ENCODE measurements at places on chromosomes 11 and 22.

DNA sequence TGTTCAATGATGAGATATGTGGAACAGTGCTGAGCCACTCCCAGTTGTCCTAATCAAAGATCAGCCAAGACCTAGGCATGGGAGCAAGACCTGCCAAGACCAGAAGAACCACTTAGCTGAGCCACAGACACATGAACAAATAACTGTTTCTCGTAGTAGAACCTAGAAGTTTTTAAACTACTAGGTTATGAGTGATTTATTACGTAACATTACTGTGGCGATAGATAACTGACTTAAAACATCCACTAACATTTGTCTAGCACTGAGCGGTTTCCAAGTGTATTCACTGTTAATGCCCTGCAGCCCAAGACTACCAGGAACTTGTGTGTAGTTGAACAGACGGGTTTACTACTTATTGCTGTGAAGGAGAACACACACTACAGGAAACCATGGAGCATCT is 120.4 kb downstream of the SERGEF start:
- DNase-seq: no peak

DNA sequence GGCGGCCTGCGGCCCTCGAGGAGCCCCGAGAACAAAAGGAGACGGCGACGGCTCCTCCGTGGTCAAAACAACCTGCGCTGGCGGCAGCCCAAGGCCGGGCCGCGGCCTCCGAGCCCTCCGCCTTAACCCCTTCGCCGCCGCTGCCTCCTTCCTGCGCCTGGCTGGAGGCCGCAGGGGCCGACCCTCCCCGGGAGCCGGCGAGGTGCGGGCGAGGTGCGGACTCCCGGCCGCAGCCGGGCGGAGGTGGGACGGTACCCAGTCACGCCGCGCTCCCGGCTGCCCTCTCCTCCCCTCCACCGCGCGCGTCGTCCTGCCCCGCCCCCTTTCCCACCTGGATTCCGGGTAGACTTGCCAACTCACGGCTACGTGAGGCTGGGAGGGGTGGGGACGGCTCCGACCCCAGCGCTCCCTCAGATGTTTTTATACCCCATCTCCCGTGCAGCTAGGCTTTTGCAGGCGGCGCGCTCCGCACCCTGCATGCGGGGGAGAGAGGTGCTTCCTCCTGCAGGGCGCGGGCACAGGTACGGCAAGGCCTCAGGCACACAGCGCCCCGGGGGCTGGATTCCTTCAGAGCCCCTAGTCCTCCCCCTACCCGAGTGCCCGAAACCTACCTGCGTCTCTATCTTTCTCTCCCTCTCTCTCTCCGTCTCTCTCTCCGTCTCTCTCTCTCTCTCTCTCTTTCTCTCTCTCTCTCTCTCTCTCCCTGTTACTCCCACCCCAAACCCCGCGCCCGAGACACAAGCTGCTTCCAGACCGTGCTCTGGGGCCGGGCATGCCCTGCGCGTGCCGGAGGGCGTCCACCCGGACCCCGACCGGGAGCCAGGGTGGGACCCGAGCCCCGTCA is 2.0 kb downstream of the PDGFB start:
- peak; percentile 16 for DNase-seq

- DNase-seq: no peak
Measured at GRCh38 chr11:59141673-59142460, 789 bp upstream of the FAM111A start.

DNA sequence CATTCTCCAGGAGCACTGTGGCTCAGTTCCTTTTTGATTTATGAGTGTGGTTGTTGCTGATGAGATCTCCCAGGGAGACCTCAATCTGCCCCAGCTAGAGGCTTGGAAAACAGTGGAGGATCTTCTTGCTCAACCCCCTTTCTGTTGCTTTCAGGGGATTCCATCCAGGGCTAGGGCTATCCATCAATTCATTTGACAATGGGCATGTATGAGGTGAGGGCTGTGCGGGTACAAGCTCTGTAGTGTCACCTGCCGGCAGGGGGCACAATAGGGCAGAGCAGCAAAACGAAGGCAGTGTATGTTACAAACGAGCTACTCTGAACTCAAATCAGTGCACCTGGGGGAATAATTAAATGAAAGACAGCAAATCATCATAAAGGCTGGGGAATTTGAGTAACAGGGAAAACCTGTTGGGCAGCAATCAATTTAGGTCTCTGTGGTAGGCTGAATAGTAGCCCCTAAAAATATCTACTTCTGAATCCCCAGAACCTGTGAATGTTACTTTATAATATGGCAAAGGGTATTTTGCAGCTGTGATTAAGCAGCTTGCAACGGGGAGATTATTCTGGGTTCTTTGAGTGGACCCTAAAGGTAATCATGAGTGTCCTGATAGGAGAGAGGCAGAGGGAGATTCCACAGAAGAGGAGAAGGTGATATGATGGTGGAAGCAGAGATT is 170.3 kb upstream of the ZBED5 start:
- no peak for DNase-seq

DNA sequence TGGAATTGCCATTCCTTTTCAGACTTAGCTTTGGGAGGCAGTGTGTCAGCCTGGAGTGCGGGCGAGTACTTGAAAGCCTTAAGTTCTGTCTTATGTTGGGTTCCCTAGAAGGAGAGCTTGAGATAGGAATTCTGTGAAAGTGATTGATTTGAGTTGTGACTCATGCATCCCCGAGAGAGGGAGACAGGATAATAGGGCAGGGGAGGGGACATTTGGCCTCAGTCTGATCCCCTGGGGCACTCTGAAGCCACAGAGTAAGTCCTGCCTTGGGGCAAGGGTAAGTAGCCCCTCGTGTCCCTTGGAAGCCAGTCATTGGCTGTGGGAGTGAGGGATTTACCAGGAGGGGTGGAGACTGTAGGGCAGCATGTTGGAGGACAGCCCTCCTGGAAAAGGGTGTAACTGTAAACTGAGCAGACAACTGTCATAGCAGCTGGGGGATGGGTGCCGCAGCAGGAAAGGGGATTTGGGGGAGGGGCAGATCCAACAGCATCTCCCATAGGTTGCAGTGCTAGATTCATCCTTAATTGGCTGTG is 44.0 kb downstream of the KIAA1671 start:
- peak; percentile 83 for DNase-seq

DNA sequence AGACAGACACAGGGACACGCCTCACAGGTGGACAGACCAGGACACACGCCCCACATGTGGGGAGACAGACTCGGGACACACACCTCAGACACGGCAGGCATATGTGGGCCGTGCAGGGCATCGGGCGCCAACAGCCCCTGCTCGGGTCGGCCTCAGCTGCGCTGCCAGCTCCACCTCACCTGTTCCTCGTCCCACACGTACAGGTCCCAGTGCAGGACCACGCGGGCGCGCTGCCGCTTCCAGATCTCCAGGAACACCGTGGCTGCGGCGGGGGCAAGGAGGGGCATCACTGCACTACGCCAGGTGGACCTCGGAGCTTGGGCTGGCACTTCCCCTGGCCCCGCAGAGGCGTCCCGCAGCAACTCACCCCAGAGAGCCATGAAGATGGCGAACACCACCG is 12.4 kb downstream of the ANO9 start:
- DNase-seq: no peak

GRCh38 chr11:30990625-30991296 is 378.8 kb downstream of the DCDC1 start:
- no peak for DNase-seq

GRCh38 chr11:27485930-27486773 is 13.6 kb upstream of the LGR4 start:
- DNase-seq: no peak

- DNase-seq: no peak
Measured at GRCh38 chr11:71235719-71236118, 16.7 kb downstream of the SHANK2 start.

- DNase-seq: no peak
Measured at GRCh38 chr11:15742626-15743519, 613.5 kb downstream of the SOX6 start.

DNA sequence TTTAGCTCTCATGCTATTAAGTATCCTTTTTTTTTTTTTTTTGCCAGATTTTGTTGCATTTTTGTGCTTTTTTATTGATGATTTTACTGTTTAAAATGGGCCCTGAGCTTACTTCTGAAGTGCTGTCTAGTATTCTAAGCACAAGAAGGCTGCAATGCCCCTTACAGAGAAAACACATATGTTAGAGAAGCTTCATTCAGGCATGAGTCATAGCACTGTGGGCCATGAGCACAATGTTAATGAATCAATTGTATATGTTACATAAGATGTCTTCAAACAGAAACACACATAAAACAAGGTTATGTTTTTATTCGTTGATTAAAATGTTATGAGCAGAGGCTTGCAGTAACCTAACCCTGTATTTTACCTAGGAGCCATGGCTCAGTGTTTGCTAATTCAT is 117.8 kb upstream of the C11orf87 start:
- no peak for DNase-seq

GRCh38 chr11:122127020-122127419 is 11.0 kb upstream of the BLID start:
- DNase-seq: no peak

- DNase-seq: no peak
Measured at GRCh38 chr11:45527898-45528297, 137.5 kb downstream of the CHST1 start.

DNA sequence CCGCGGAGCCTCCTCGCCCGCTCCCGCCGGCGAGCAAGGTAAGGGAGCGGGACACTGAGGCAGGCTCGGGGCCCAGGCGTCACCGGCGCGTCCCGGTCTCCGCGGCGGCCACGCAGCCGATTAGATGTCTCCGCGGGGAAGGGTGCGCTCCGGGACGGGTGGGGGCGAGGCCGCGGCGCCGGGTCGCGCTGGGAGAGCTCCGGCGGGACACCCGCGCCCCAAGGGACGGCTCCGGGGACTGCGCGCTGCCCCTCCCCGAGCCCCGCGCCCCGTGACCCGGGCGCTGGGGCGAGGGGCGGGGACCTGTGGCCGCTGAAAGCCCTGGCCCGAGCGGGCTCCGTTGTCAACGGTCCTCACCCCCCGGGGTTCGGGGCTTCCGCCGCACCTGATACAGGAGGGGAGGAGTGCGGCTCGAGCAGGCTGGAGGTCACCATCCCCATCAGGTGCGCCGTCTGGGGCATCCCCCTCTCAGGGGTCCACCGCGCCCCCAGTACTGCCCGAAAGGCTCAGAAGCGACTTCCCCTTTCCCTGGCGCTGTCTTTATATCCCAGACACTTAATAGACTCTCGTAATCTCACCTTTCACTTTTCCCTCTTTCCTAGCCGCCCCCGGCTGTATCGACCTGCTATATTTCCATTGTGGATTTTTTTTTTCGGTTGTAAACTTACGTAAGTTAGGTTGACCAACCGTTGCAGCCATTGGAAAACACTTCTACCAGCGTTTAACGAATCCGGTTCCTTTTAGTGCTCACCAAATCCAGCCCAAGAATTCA is 573 bp downstream of the PPFIA1 start:
- DNase-seq: no peak

DNA sequence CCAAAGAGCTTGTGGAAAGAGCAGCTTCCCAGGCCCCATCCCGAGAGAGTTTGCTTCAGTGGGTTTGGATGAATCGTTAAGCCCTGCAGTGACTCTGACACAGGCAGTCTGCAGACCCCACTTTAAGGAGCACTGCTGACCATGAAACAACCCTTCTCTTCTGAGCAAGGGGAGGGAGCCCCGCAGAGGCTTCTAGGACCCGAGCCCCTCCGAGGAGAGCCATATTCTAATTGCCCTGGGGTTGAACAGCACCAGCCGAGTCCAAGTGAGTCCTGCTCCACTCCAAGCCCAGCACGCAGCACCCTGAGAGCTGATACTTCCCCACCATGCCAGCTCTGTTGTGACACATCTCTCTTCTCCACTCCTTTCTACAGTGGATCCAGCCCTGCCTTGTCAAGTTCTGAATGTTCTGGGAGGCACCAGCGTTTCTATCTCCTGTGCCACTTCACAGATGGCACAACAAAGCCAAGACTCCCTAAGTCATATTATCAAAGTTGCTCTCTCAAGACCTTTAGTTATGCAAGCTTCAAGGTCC is 10.4 kb downstream of the USP2 start:
- no peak for DNase-seq

DNA sequence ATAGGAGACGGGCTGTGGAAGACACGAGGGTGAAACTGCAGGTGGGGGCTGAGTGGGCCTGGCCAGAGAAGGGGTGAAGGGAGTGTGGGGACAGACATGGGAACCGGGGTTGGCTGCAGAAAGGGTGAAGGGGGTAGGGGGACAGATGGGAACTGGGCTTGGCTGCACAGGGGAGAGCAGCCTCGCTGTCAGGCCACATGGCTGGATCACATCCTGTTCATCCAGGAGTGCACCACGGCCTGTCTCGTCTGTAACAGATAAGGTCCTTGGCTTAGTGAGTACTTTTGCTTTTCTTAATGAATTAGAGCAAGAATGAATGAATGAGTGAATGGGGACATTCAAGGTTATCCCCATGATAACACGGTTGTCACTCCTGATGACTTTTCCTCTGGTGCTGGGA is 13.5 kb downstream of the FBLN1 start:
- DNase-seq: no peak

GRCh38 chr22:36595940-36596339 is 67.0 kb upstream of the EIF3D start:
- no peak for DNase-seq

DNA sequence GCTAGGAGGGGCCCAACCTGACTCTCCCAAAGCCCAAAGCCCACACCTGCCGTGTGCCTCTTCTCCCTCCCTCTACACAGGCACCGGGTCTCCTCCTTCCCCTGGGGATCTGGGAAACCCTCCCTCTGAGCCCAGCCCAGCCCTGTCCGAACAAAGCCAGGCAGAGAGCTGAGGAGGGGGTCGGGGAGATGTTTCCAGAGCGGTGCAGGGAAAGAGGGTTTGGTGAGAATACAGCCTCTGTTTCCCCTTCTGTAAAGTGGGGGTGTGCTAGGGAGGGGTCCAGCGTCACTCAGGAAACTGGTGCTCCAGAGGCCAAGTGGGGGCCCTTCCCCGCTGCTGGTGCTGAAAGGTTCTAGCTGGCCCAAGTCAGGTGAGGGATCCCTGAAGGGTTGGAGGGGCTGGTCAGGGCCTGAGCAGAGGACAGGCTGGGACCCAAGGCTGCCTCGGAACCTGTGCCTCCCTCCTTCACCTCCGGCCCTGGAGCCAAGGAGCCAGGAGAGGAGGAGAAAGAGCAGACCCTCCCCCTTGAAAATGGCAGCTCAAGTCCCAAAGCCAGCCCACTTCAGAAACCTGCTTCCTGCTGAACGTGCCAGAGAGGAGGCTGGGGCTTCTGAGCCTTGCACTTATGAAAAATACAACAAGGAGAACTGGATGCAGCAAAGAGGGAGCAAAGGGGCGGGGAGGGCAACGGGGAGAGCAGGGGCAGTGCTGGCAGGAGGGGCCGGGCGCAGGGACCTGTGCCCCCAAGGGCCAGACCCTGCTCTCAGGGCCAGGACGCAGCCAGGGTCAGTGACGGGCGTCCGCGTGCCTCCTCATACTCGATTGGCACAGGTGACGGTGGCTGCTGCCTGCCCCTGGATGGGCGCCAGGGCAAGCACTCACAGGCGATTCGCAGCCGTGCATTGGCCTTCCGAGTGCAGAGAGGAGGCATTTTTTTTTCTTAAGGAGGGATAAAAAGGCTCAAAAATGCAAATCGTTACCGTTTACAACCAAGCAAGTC is 43.2 kb downstream of the MACROD1 start:
- peak; percentile 68 for DNase-seq

GRCh38 chr11:105975128-105975527 is 46.9 kb downstream of the MSANTD4 start:
- DNase-seq: no peak

GRCh38 chr22:35539910-35540594 is 579 bp upstream of the RASD2 start:
- DNase-seq: no peak

GRCh38 chr22:46102752-46103151 is 47.6 kb upstream of the PPARA start:
- DNase-seq: no peak

GRCh38 chr11:32136657-32137056 is 45.8 kb downstream of the RCN1 start:
- no peak for DNase-seq

- DNase-seq: no peak
Measured at GRCh38 chr22:17107547-17107810, 13.7 kb downstream of the TMEM121B start.

GRCh38 chr11:20909995-20910726 is 240.8 kb downstream of the NELL1 start:
- DNase-seq: no peak

Measured in NCI-H510A (cell line).